ENCODE measurements at places on chromosomes 16 and 17. TPM values are rescaled to one million over a fixed set of nuclear protein-coding genes. Genes with fewer than 3 reads are reported as not detected.

Gene PIPOX
- total RNA-seq: 2.6 TPM

Gene SALL1
- 0.22 TPM for total RNA-seq

Gene SKAP1
- not detected for total RNA-seq

Gene GLTPD2
- total RNA-seq: not detected

Gene C17orf100
- 1.1 TPM for total RNA-seq

Gene CD300E
- not detected for total RNA-seq

Gene MLLT6
- total RNA-seq: 25.3 TPM

Gene SMIM5
- not detected for total RNA-seq

Gene IL17C
- not detected for total RNA-seq

Gene TNK1
- 0.22 TPM for total RNA-seq

Gene C17orf78
- not detected for total RNA-seq

Gene CLEC3A
- not detected for total RNA-seq

Gene RPL38
- total RNA-seq: 339 TPM

Gene CES5A
- not detected for total RNA-seq

Gene ZG16B
- total RNA-seq: 0.29 TPM

Gene HEATR9
- total RNA-seq: not detected

Gene ALDOC
- total RNA-seq: 30.4 TPM

Gene HAGHL
- 8.3 TPM for total RNA-seq

Gene NHLRC4
- 2.6 TPM for total RNA-seq

Gene MYH13
- total RNA-seq: not detected

Gene PPY
- total RNA-seq: not detected

Gene FOXC2
- not detected for total RNA-seq

Gene WSCD1
- 0.14 TPM for total RNA-seq

Gene ABCA6
- 7.7 TPM for total RNA-seq

Gene CKLF
- total RNA-seq: 24.9 TPM

Gene ARHGAP44
- total RNA-seq: 0.44 TPM

Gene EME1
- 0.66 TPM for total RNA-seq

Gene UMOD
- not detected for total RNA-seq

Gene KCTD19
- total RNA-seq: under 0.01 TPM

Gene HOXB1
- total RNA-seq: not detected

Gene DNAAF8
- total RNA-seq: 0.57 TPM

Gene SEPTIN12
- total RNA-seq: not detected

Gene MYH11
- total RNA-seq: under 0.01 TPM

Gene SEBOX
- total RNA-seq: not detected

Gene ZFHX3
- total RNA-seq: 6.8 TPM
